ENCODE measurements at places on chromosomes 7 and 10.

DNA sequence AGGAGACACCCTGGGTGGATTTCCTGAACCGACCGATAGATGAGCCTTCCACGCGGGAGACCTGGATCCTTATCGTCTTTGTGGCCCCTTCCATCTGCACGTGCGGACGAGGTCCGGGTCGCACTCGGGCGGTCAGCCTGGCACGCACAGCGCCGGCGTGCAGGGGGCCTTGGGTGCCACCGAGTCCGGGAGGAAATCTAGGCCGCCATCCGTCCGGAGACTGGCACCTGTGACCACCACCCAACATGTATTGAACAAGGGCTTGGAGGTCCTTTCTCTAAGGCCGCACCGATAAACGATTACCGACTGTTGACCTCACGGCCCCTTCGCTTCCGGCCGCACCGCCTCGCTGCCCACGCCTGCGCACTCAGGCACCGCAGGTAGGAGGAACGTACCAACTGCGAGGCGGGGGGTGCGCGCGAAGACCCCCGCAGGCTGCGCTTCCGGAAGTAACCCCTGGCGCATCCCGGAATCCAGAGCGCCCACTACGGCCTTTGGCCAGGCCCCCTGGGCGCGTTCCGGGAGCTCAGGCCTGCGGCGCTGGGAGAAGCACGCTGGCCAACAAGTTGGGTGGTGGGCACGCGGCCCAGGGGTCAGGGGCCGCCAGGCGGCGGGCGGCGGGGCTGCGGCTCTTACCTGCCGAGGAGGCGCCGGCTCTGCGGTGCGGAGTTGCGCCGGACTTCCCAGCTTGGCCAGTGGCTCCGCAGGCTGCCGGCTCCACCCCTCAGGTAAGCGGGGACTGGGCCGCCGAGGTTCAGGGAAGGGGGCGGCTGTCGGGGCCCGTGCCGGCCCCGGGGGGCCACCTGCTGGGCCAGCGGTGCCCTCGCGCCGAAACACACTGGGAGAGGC, at the start of the genes ACTR3C and LRRC61:
TSS of gene ACTR3C (minus strand) at position 713 of the 849 bp plus-strand sequence. CDS start 28,249 bp downstream, outside the sequence.
TSS of gene LRRC61 (plus strand) at position 523 of the 849 bp plus-strand sequence. CDS start 13,507 bp downstream, outside the sequence.
- peak; percentile 8 for DNase-seq

GRCh38 chr7:10684606-10685005, 289.1 kb upstream of the PHF14 start:
- no peak for DNase-seq

DNA sequence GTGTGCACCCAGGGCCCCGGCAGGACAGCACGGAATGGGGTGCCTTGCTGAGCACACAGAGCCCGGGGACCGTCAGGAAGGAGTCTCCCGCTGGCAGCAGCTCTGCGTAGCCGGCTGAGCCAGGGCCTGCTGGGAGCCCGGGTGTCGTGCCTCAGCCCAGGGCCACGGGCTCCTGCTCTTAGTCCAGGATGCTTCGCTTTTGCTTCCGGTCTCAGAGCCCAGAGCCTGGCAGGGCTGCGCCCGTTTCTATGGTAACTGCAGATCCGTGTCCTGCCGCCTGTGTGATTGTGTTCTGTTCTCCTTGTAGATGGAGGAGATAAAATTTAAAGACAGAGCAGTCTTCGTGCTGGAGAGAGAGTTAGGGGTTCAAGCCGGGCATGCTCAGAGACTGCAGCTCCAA, 53.7 kb upstream of the DPYSL4 start:
- DNase-seq, result no peak

DNA sequence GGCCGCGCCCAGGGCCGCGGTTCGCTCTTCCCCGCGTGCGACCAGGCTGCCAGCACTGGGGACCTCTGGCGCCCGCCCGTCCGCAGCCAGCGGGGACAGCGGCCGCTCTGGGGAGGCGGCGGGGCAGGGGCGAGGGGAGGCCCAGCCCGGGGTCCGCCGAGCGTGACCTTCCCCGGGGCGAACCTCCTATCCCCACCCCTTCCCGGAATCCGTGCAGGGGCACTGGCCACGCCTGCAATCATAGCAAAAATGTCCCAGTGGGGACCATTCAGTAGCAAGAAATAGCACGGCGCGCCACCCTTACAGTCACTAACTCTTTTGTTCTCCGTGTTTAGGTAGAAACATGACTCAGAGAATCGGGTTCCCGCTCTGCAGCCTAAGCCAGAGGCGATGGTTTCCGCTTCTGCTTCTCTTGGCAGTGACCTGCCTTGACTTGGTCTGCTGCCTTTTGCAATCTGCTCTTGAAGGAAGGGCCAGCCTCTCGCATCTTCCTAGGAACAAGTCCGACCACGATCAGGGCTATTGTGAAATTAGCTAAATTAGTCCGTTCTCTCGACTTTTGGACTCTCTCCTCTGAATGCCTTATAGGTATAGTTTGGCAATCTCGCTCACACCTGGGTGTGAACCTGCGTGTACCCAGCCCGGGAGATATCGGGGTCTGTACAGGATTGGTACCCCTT, 79.3 kb upstream of the ACBD5 start:
- peak; percentile 5 for DNase-seq

DNA sequence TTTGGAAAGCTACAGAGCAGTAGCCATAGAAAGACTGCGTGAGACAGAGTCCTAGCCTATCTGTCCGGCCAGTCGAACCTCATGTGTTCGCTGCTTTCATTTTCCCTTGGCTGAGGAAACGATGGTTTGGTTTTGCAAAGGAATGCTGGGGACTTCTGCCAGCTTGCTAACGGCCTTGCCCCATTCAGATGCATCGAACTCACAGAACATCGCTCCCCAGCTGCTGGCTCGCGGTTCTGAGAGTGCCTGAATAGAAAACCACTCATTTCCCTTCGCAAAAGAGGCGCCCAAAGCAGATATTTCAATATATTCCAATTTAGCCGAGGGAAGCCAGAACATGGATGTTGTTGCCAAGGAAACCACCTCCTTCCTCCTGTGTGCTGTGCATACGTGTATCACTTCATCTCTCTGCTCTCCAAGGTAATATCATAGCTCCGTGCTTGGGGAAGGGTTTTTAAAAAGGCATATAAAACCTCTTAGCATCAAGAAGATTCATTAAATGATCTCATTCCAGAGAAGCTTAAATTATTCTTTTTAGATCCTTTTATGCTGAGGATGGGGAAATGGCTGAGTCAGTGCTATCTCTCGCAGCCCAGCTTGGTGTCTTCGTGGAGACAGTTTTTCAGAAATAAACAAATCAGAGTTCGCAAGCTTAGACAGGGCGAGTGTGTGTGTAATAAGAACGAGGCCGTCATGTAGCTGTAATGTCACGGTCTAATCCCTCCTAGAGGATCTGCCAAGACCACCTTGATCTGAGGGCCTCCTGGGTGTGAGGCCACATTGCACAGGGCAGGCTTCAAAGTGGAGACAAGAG, 215.2 kb downstream of the RPS24 start:
- peak; percentile 77 for DNase-seq

- peak; percentile 56 for DNase-seq
Observed at GRCh38 chr10:606762-607544, 82.5 kb downstream of the DIP2C start.

GRCh38 chr10:48478469-48478868, 126.4 kb downstream of the ARHGAP22 start:
- no peak for DNase-seq

- DNase-seq, result peak; percentile 31
Observed at GRCh38 chr7:47647181-47647917, 65.4 kb upstream of the TNS3 start.

DNA sequence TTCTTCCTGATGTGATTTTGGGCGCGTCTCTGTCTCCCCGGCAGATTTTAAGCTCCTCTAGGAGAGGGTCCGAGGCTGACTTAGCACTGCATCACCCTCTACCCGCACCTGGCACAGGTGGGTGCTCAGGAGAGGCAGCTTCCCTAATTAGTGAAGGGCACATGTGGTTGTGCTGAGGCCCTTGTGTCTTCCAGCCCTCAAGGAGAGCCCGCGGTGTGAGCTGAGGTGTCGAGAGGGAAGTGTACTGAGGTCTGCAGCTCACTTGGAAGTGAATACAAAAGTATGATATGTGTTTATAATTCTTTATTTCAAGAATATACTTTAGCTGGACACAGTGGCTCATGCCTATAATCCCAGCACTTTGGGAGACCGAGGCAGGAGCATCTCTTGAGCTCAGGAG, 20.4 kb upstream of the JAKMIP3 start:
- DNase-seq, result no peak

DNA sequence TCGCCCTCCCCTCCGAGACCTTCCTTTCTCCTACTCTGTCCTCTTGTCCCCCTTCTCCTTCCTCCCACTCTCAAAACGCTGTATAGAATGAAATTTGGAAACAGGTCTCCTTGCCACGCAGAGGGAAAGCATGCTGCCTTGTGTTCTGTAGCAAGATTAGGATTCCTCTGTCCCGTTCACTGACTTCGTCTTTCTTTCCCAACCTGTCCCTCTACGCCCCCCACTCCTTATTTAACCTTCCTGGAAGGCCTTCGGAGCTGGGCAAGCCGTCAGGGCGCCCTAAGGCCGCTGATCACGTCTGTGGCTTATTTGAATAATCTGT, 1.3 kb downstream of the HOXA9 start:
- DNase-seq, result no peak

DNA sequence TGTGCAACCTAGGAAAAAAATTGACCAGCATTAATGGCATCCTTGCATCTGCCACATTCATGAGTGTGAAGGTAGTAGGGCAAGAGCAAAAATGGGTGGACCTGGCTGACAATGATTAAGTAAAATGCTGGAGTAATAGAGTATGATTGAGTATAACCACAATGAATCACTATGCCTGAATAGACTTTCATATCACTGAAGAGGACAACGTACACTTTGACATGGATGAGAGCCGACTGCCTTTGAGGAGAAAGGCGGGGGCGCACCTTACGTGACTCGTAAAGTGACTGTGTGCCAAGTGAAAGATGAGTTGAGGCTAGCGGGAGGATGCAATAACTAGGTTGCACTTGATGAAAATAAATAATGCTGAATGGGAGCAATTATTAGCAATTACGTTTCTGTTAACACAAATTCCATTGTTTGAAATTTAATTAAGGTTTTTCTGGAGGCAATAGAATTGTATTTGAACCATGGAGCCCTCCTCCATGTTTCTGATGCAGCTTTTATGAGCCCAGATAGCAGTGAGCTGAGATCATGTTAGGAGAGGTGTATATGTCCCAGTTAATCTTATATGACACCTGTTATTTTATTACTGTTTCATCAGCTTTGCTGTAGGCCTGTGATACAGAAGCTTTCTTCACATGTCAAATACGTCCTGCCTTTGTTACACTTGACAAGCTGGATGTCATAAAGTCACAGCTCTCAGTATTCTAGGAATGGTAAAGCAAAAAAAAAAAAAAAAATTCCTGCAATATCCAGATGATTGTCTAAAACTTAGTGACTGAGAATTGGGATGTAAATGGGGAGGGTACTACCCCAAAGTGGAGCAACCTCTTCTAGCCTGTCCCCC, 596.5 kb downstream of the NXPH1 start:
- no peak for DNase-seq

- DNase-seq, result no peak
Observed at GRCh38 chr7:140084972-140085371, 22.2 kb upstream of the PARP12 start.

GRCh38 chr7:876972-877311, 588 bp downstream of the GET4 start:
- DNase-seq, result no peak

DNA sequence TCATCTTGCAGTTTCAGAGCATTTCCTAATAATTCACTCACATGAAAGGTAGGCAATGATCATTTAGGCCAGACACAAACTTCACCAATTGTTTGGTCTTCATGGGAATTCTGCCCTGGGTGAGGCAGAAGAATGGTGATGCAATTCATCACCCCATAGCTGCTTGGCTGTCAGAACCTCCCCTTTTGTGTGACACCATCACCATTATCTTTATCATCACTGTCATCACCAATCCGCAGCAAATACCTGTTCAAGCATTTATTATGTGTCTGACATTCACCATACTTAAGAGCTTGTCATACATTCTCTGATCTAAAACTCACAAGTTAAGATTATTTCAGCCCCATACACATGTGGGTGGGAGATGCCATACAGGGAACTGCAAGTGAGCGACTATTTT, 799.5 kb upstream of the LRRN3 start:
- no peak for DNase-seq

- peak; percentile 17 for DNase-seq
Observed at GRCh38 chr7:140726281-140726680, 29.8 kb downstream of the NDUFB2 start.

- DNase-seq, result no peak
Observed at GRCh38 chr7:135665042-135665441, 2.7 kb downstream of the STMP1 start.
